ENCODE measurements at places on chromosomes 3 and 15. TPM values are rescaled to one million over a fixed set of nuclear protein-coding genes. Genes with fewer than 3 reads are reported as not detected.

Gene EMC7
- 41.8 TPM for total RNA-seq

Gene ADAMTS17
- 4.8 TPM for total RNA-seq

DNA sequence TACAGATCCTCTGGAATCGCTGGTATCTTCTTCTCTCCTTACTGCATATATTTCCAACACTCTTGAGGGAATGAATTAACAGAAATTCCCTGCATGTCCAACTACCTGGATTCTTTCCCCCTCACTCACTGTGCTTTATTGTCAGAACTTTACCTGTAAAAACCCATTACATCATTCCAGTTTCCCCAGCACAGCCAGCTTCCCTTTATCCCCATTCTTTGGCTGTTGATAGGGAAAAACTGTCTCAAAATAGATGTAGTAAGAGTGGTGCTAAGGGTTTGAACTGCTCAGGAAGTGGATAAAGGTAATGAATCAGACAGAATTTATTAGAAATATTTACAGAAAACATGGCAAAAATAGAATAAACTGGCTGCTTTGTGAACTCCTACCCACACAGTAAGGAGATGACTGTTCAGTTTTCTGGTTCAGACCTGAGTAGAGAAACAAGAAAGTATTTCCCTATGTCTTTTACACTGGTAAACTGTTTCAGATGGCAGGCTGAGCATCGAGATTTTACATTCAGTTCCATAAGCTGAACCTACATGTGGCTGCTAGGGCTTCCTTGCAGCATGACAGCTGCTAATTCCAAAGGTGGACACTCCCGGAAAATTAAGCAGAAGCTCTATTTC lies 188.4 kb downstream of the CPNE4 start:
- DNase-seq, result no peak

GRCh38 chr3:16088496-16088895 lies 86.0 kb upstream of the GALNT15 start:
- DNase-seq, result no peak

Measured in endothelial cell (in vitro differentiated cells).